ENCODE measurements at places on chromosomes 16 and 17. TPM values are rescaled to one million over a fixed set of nuclear protein-coding genes. Genes with fewer than 3 reads are reported as not detected.
A peak's percentile ranks its signal among the peaks of the same experiment; 100 is the strongest.

UMOD gene
- not detected for total RNA-seq

MAP3K14 gene
- 6.2 TPM for total RNA-seq

FKBP10 gene
- 52.4 TPM for total RNA-seq

TBC1D3 gene
- not detected for total RNA-seq

MYH8 gene
- not detected for total RNA-seq

MARF1 gene
- total RNA-seq, result 4.5 TPM

LPCAT2 gene
- total RNA-seq, result 18.0 TPM

COX10 gene
- 13.3 TPM for total RNA-seq

ZNF423 gene
- total RNA-seq, result not detected

GAS2L2 gene
- total RNA-seq, result 0.52 TPM

CHST4 gene
- total RNA-seq, result 6.6 TPM

MT4 gene
- total RNA-seq, result not detected

SMIM5 gene
- 16.4 TPM for total RNA-seq

MT1A gene
- total RNA-seq, result 2.0 TPM

RFNG gene
- 49.5 TPM for total RNA-seq

DNA sequence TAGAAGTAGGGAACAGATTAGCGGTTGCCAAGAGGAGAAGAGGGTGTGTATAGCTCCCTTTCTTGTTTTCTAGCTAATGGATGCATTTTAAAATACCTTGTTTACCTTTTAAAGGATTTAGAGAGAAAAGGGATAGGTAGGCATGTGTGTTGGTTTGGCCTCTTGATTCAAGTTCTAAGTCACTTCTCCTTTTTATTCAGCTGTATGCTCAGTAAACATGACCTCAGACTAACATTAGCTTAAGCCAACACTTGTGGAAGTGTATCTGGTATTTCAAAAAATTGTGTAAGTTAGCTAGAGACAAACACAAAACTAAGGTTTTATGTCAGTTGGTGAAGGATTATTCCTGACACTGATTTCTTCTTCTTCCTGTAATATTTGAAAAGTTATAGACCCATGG lies 204.1 kb upstream of the NOG start:
- no peak for DNase-seq

- no peak for DNase-seq
These were observed 24.2 kb downstream of the MAP3K3 start for GRCh38 chr17:63646488-63646806.

DNA sequence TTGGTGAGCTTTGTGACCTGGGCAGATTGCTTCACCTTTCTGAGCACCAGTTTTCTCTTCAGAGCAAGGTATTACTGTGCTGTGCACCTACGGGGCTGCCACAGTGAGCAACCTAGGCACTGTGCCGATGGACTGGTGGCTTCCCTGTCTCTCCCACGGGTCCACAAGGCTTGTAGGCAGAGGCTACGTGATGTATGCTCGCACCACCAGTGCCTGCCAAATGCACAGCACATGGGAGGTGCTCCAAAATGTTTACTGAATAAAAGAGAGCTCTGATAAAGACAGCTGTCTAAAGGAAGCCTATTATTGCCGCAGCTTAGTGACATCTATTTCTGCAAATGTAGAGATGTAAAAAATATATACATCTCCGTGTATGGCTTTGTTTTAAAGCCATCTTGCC lies 139.2 kb downstream of the CDK5R1 start:
- no peak for DNase-seq

DNA sequence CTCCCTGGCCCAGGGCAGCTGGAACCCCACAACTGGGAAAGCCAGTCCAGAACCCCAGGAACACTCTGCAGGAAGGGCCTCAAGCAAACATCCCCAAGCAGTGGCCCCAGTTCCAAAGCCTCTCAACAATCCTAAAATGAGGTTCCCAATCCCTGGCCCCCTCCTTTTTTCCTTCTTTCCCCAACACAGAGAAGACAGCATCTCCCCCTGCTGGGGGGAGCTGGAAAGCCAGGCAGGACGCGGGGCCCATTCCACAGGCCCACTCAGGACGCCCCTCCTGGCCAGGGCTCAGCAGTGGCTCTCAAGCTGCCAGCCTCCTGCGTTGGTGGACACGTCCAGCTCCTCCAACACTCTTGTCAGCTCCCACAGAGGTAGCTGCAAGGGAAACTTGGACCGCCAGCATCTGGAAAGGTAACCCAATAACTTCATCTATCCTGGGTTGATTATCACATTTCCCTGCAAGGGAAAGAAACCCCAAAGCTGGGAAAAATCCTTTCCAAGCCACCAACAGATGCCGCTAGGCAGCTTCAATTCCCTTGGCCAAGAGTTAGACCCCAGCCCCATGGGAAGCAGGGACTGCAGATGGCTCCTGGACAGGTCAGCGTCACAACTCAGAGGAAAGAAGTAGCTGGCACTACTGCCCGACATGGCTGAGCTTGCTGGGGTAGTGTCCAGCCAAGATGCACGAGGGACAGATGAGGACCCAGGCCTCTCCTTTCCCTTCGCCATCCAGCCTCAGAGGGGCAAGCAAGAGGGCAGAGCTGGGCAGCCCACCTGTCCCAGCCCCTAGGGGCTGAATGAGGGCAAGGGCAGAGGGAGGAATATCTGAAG lies 7.6 kb downstream of the HDAC5 start:
- peak; percentile 51 for DNase-seq

GRCh38 chr16:67935101-67935401 lies 1.6 kb downstream of the PSMB10 start:
- DNase-seq, result no peak

DNA sequence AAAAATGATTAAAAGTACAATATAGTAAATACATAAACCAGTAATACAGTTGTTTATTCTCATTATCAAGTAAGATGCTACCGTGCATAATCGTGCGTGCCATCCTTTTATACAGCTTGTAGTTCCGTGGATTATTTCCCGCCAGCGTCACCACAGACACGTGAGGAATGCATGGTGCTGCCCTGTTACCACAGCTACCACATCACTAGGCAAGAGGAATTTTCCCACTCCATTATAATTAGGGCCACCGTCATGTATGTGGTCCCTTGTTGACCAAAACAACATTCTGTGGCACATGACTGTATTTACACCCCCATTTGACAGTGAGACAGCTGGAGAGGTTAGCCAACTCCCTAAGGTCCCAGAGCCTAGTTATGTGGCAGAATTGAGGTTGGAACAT lies 30.5 kb upstream of the LGALS9 start:
- DNase-seq, result no peak

DNA sequence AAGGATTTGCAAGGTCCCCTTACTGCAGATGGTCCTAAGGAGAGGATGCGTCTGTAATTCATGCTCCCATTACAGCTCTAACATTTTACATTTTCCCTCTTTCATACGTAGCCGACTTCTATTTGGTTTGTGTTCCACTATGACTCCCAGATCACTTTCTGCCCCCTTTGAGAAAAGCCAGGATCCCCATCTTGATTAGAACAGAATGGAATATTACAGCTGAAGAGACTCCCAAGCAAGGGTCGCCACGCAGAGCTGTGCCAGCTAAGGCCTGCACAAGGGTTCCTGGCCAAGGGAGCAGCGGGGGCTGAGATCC lies 3.4 kb upstream of the CDT1 start:
- DNase-seq, result no peak

DNA sequence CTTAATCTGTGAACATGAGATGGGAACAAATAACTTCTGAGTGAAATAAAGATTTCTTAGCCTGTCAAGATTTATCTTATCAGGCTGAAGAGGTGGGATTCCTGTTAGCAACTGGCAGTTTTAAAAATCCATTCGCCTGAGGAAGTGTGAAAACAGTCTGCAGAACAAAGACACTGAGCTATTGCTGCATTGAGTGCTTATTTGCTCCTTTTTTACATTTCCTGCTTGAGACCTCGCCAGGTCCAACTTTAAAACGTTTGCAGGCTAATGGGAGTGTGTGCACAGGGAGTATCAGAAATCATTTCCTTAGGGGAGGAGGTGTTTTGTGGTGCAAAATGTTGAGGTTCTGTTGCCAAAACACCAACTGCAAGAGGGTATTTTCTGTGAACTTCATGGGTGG lies 957.8 kb upstream of the RBFOX1 start:
- DNase-seq, result no peak

DNA sequence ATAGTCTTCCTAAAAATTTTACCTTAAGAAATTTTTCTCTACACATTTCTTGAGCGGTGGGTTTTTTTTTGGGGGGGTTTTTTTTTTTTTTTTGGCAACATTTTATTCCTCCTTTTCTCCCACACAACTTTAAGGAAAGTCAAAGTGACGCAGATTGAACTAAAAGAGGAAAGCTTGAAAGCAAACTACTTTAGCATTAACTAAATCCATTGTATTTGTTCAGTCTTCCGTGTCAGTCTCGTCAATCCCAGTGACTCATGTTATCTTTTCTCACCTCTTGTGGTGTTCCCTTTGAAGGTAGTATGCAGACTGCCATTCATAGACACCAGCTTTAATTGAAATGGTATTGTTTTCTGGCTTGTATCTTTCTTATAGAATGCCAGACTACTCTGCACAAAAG lies 39.3 kb downstream of the TADA2A start:
- DNase-seq, result no peak

DNA sequence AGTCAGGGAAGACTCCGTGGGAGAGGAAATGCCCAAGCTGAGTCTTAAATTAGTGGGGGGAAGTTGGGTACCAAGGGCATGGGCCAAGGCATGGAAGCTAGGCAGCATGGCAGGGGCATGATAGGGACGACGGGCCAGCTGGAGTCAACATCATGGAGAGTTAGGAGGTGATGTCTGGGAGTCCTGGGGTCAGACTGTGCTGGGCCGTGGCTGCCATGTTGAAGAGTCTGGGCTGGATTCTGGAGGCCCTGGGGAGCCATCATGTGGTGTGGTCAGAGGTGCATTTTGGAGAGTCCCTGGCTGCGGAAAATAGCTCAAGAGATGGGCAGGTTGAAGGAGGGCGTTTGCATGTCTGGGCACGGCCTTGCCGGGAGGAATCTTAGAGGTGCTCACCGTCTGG lies 85.2 kb downstream of the SDR42E1 start:
- DNase-seq, result no peak

GRCh38 chr17:2238432-2239169 lies 65.0 kb downstream of the SMG6 start:
- no peak for DNase-seq

DNA sequence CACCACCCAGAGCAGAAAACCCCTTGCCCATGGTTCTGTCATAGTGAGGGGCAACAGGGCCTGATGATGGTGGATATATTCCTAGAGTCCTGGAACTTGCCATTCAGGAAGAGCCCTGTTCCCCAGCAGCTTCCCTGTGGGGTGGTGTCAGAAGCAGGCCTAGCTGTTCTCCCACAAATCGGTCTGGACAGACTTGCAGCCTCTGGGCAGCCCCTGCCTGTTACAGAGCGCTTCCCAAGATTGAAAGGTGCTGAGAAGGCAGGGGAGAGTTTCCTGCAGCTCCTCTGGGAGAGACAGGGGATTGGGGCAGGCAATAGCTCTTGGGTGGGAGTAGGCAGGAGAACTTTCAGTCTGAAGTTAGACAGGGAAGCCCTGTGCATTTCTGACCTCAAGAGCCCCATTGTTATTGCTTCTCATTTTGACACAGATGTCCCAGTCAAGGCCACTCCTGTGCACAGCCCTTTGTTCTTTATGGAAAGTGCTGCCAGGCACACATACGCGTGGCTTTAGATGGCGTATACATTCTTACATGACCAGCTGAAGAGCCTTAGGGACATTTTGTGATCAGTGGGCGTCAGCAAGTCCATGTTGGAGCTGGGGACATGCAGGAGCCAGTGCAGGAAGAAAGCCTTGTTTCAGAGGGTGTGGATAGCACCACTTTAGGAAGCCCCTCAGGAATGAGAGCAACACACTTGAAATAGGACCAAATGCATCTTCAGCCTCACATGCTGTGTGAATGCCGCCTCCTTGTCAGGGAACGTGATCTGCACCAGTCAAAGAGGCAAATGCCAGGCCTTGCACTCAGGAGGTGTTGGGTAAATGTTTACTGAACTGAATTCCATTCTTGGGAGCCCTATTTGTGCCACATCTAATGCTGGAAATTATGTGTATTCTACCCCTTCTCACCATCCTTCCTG lies 67.5 kb downstream of the GNAO1 start:
- no peak for DNase-seq

- no peak for DNase-seq
These were observed 53.3 kb upstream of the KCNJ16 start for GRCh38 chr17:70021726-70022125.

GRCh38 chr17:15418781-15419180 lies 48.6 kb downstream of the CDRT4 start:
- no peak for DNase-seq

DNA sequence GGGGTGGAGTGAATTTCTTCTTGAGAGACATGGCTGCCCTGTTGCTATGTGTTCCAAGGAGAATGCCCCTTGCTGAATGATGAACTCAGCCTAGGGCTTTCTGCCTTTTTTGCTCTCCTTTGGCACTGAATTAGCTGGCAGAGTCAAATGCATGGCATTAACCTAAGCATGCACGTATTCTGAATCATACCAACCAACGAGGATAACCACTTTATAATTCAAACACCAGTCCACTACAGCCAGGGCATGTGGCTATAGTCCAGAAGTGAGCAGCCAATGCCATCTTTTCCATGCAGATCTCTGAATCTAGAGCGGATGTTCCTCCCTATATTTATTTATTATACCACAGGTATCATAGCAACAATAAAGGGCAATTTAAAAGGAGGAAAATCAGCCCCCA lies 15.7 kb downstream of the TMIGD1 start:
- DNase-seq, result no peak

- peak; percentile 97 for DNase-seq
These were observed 17.6 kb downstream of the ZNF213 start for GRCh38 chr16:3152277-3152990.

DNA sequence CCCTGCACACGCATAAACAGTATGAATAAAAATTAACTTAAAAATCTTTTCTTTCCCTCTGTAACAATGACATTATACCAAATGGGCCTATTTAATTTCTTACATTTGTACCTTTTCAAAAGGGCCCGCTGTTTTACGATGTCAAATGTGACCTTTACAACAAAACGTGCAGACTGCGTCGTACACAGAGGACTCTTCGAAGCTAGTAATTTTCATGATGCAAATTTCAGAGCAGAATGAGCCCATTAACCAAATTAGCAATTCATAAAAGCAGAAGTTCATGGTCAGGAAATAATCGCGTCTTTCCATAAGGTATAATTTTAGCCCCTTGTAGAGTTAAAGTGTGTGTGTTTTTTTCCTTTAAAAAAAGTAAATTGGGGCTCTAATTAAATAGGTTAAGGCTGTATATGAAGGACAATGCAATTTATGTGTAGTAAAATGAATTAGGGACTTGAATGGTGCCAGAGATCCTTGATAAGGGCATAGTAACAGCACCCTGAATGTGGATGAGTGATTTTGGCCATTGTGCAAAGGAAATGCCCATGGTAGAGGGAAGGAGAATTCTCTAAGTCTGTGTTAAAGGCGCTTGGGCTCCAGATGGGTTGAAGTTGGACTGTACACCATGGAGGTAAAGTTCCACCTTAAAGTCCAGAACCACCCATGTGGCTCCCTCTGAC lies 546.4 kb upstream of the EEF2KMT start:
- no peak for DNase-seq

- DNase-seq, result no peak
These were observed 76.4 kb downstream of the SOCS1 start for GRCh38 chr16:11179574-11179973.

GRCh38 chr16:22190081-22190775 lies 15.8 kb upstream of the EEF2K start:
- peak; percentile 50 for DNase-seq

GRCh38 chr16:1678500-1679098 lies 520 bp downstream of the JPT2 start:
- DNase-seq, result peak; percentile 61

Data from HT-29 (cell line).